ENCODE measurements at places on chromosomes 1 and 21.
A peak's percentile ranks its signal among the peaks of the same experiment; 100 is the strongest.

- no peak for DNase-seq
These were observed 113.7 kb downstream of the FAF1 start for GRCh38 chr1:50846224-50846839.

- peak; percentile 91 for DNase-seq
These were observed 11.6 kb upstream of the NPHP4 start for GRCh38 chr1:6003568-6004411.

DNA sequence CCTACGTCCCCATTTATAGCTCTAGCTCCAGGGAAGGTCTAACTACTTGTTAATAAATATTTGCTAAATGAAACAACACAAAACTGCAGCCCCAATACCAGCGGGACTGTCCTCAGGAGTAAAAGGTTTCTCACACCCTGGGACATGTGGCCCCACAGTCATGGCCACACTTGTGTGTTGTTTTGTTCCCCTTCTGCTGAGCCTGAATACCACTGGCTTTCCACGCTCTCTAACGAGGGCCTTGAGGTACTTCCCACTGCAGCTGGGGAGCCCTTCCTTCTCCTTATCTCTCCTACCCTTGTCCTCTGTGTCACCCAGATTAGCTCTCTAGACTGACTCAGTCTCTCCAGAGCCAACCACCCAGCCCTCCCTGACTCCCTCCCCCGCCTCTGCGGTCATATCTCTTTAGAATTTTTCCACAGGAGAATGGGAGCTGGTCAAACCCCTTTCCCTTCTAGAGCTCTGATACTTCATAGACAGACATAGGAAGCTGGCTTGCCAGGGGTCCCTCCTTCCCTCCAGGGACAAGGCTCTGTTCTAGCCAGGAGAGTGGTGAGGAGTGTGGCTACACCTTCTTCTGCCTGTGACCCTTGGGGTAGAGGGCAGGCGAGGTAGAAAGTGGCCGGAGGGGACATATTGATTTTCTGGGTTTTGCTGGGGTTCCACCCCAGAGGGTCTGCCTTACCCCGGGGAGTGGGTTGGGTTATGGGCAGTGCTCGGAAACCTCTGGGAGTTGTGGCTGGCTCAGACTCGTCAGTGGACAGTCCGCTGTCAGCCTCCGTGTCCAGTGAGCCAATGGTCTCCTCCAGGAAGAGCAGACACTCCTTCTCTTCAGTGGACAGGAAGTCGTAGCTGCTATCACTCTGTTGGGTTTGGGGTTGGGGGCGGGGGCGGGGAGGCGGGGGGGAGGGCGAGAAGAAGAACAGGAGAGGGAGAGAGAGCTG is 8.1 kb downstream of the C1orf116 start:
- DNase-seq, result no peak

GRCh38 chr1:92029241-92029922 is 403 bp upstream of the EPHX4 start:
- no peak for DNase-seq

GRCh38 chr1:39258146-39258924 is 53.8 kb downstream of the MACF1 start:
- peak; percentile 66 for DNase-seq

DNA sequence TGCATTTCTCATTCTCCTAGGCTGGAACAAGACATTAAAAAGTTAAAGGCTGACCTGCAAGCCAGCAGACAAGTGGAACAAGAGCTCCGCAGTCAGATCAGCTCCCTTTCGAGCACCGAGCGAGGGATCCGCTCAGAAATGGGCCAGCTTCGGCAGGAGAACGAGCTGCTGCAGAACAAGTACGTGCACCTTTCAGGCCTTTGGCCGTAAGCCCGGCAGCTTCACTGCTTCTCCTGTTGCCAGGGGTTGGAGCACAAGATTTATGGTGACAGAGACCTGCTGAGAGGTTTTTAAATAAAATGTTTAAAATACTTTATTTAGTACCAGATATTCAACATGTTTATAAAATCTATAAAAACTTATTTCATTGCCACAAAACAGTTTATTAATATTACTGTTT is 53.4 kb downstream of the MACO1 start:
- no peak for DNase-seq

DNA sequence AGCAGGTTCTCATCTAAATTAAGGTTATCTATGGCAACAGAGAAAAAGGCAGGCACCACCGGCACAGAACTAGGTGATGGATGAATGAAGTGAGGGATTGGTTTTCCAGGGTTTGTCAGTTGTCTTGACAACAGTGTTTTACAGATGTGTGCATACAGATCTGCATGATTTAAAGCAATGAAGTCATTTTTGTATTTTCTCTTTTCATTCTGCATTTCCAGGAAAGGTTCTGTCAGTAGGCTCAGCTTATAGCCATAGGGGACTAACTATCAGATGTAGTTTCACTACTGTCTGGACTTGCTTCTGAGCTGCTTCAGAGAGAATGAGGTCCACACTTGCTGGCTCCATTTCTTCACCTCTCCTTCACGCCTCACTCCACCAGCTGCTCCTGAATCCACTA is 98.2 kb upstream of the LMO4 start:
- no peak for DNase-seq

DNA sequence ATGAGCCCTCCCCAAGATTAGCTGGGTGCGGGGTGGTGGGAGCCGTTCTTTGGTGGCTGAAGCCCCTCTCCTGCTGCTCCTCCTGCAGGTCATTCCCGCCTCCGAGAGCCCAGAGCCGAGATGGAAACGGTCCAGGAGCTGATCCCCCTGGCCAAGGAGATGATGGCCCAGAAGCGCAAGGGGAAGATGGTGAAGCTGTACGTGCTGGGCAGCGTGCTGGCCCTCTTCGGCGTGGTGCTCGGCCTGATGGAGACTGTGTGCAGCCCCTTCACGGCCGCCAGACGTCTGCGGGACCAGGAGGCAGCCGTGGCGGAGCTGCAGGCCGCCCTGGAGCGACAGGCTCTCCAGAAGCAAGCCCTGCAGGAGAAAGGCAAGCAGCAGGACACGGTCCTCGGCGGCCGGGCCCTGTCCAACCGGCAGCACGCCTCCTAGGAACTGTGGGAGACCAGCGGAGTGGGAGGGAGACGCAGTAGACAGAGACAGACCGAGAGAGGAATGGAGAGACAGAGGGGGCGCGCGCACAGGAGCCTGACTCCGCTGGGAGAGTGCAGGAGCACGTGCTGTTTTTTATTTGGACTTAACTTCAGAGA is 448 bp downstream of the G0S2 start:
- DNase-seq, result peak; percentile 39

- no peak for DNase-seq
These were observed 43.6 kb upstream of the ECE1 start for GRCh38 chr1:21333824-21334213.

- no peak for DNase-seq
These were observed 35.0 kb downstream of the CTTNBP2NL start for GRCh38 chr1:112431038-112431437.

GRCh38 chr1:8814865-8815264 is 2.6 kb downstream of the RERE start:
- DNase-seq, result peak; percentile 26

DNA sequence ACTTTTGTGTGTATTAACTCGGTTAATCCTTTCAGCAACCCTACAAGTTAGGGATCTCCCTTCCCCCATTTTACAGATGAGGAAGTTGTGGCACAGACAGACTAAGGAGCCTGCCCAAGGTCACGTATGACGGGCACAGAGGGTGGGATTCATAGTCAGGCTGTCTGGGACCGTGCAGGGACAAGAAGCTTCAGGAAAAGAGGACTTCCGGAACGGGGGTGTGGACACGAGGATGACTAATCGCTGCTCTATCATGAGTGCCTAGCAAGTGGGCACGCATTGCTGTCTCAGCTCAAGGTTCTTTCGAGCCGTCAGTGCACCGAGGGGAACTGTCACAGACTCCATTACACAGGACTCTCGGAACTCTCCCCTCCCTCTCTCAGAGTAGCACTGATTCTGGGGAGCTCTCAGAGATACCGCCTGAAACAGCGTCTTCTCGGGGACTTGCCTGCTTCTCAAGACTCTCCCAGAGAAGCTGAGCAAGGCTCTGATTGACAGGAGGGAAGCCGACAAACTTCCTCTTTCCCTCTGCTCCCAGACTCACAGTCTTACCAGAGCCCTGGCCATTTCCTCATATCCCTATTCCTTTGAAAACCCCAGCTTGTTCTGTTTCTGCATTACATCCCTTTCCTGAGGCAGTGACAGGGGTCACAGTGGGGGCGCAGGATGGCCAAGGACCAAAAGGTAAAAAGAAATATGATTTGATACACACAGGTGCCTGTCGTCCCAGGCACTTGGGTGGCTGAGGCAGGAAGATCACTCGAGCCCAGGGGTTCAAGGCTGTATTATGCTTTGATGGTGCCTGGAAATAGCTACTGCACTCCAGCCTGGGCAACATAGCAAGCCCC is 14.4 kb downstream of the FHAD1 start:
- DNase-seq, result no peak

GRCh38 chr1:50454911-50455310 is 31.7 kb upstream of the DMRTA2 start:
- no peak for DNase-seq

- DNase-seq, result no peak
These were observed 61.5 kb downstream of the TOR3A start for GRCh38 chr1:179143322-179143721.

DNA sequence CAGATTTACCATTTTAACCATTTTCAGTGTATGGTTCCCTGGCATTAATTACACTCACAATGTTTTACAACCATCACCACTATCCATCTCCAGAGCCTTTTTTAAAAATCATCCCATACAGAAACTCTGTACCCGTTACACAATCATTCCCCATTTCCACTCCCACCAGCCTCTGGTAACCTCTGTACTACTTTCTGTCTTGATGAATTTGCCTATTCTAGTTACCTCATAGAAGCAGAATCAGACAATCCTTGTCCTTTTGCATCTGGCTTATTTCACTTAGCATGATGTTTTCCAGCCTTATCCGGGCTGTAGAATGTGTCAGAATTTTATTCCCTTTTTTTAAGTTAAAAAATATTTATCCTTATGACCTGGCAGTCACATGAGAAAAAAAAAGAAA is 33.0 kb downstream of the PGM1 start:
- DNase-seq, result no peak

DNA sequence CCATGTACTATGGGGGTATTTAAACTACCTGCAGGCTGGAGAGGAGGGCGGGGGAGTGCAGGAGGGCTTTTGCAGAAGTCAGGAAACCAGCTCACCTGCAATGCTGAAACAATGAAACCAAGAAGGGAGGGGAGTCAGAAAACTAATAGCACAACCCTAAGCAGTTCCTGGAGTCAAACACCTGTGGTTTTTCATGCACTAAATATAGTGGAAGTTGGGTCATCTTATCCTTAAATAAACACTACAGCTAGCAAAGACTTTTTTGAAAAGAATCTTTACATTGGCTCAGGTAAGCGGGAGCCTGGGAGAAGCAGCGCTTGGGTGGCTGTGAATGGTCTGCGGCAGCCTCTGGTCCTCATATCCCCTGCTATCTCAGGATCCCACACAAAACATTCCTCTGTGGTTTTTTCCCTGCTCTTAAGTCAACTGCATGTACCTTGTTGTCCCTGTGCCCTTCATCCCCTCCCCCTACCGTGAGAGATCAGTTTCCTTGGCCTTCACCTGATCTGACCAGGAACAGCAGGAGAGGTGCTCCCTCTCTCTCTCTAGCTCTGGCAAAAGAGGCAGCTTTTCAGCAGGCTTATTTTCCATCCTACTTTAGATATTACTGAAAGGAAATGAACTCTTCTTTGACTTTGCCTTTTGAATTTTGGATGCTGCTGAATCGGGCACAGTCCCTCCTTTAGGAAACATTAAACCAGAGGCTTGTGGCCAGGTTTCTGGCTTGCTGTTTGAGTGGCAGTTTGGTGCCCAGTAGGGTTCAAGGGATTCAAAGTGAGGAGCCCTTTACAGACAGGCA is 26.6 kb downstream of the TENT5C start:
- DNase-seq, result peak; percentile 55

DNA sequence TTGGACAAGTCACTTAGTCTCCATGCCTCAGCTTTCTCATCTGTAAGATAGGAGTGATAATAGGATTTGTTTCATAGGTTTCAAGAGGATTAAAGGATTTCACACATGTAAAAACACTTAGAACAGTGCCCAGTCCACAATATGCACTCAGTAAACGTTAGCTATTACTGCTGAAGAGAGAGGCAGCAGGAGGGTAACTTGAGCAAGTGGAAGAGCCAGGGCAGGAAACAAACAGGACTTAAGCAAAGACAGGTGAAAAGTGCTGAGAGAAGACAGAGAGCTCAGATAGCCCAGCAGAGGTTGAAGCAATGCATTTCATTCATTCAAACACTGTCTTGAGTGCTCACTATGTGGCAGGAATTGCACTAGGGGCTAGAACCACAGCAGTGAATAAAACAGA is 21.1 kb upstream of the H3-3A start:
- no peak for DNase-seq

DNA sequence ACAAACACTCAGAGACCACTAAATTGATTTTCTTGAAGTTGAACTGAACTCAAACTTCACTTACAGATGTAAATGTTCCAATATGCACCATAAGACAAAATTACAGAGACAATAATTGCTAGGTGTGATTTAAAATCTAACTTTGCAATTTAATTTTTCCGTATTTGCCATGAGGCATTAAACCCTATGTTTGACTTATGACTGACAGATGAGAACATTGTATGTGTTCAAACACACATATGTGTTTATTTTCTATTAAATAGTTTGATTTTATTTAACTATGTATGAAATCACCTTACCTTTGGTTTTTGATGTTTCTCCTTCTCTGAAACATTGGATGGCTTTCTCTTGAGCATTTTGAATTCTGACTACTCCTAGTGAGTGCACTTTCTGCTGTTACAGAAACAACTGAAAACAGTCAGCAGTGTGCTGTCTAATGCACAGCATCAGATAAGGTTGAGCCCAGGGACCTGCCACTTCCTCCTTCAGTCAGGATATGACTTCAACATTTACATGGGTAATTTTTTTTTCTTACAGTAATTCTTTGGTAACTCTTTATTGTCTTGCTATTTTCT is at the start of gene SAMSN1:
SAMSN1 (minus strand) TSS at position 410 of the 575 bp plus-strand sequence; CDS start at position 356, 54 bp downstream.
- no peak for DNase-seq

GRCh38 chr21:42616446-42616845 is 37.0 kb upstream of the PDE9A start:
- no peak for DNase-seq

DNA sequence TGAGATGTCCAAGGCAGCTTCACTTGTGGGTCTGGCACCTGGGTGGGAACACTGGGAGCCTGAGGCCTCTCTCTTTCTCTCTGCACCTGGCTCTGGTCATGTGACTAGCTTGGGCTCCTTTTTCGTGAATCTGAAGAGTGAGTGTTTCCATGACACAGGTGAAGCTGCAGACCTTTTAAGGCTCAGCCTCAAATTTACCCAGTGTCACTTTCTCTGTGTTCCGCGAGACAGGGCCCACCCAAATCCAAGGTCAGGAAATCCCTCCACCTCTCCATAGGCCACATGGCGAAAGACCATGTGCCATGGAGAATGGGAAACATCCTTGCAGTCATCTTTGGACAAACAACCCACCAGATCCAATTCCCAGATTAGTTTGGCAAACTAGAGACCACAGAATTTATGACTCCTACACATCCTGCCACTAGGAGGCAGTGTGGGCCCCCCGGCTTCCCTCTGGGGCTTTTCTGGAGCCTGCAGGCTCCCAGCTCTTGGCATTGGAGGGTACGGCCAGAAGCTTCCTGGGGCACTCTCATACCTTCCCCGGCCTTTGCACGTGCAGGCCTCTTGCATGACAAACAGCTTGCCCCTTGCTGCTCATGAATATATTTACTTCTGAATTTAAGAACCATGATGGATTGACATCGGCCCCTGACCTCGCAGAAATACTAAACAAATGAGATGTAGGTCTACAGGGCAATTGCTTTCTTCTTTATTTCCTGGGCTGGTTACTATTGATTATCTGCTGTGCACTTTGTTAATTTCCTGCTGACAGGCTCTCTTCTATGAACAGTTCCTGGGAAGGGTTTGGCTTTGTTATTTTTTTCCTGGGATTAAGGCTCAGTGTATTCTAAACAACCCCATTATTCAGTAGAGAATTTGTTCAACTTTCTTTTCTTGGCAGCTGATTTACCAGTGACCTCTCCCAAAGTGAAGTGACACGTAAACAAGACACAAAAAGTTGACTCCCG is 180.7 kb downstream of the KAZN start:
- DNase-seq, result peak; percentile 26

Data from NCI-H345 (cell line).